ENCODE measurements at places on chromosomes 13 and 19.
A peak's percentile ranks its signal among the peaks of the same experiment; 100 is the strongest.

DNA sequence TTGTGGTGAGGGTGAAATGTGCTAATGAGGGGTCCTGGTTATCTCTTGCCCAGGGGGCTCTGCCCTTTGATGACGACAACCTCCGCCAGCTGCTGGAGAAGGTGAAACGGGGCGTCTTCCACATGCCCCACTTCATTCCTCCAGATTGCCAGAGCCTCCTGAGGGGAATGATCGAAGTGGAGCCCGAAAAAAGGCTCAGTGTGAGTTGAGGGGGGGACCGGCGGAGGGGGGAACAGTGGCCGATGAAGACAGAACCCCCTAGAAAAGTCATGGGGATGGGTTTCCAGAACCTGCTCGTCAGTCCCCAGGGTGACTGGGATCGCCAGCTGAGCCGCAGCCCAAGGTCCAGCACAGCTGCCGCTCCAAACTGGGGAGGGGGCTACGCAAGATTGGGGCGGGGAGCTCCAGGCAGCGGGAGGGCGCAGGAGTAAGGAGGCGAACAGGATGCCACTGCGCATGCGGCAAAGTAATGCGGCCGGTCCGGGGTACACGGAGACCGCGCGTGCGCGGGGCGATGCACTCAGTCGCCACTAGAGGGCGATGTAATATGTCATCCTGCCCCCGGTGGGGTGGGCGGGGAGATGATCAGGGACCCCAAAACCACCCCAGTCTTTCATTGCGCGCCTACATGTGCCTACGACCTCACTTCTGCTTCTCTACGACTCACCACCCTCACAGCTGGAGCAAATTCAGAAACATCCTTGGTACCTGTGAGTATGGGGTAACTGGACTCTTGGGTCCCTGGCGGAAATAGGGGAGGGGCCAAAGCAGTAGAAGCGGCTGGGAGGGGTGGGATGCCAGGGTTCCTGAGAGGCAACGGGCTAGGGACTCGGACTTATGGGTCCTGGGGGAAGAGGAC lies 17.9 kb downstream of the BRSK1 start:
- peak; percentile 89 for DNase-seq
- H3K4me1 ChIP-seq = no peaks in the 10 kb centered on the region
- H3K27me3 ChIP-seq = peaks cover 17% of the 10 kb centered on the region

DNA sequence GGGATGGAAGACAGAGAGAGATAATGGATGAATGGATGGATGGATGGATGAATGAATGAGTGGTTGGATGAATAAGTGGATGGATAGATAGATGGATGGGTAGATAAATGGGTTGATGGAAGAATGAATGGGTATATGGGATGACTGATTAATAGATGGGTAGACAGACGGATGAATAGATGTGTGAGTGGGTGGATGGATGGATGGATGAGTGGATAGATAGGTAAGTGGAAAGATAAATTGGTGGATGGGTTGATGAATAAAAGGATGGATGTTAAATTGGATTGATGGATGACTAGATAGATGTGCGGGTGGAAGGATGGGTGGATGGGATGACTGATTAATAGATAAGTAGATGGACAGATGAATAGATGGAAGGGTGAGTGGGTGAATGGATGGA lies 1.4 kb downstream of the CASP14 start:
- no peaks in the 10 kb centered on the region for H3K36me3 ChIP-seq
- H3K4me1 ChIP-seq = no peaks in the 10 kb centered on the region
- DNase-seq = no peak
- no peak overlapping the region for H3K4me3 ChIP-seq

- no peak overlapping the region for H3K4me3 ChIP-seq
- H3K4me1 ChIP-seq = no peaks in the 10 kb centered on the region
- no peak for DNase-seq
- H3K27ac ChIP-seq = no peak overlapping the region
These were observed 873.0 kb downstream of the OLFM4 start for GRCh38 chr13:53901593-53901992.

- H3K4me3 ChIP-seq = no peak overlapping the region
- H3K27me3 ChIP-seq = peaks cover 3% of the 10 kb centered on the region
- H3K27ac ChIP-seq = no peak overlapping the region
These were observed 35.0 kb downstream of the FLT1 start for GRCh38 chr13:28459911-28460310.

DNA sequence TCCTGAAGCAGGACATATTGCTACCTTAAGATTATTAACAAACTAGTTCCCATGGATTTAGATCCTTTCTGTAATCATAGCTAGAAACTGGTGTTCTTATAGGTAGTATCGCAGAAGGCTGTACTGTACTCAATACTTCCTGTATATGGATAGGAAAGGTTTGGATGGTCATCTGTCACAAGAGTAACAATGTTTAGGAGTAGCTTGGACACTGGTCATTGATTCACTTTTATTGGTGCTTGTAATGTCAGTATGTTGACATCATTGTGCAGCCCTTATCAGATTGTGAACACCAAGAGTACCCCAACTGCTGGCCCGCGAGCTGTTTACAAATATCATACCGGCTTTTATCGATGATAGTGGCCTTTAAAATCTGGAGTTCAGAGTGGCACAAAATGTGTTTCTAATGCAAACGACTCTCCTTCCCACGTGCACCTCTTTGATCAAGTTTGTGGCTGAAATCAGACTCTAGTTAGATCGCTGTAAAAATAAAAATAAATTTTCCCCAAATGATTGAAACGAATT lies 605 bp upstream of the CDK8 start:
- peak overlapping the region; percentile 88 for H3K4me3 ChIP-seq
- peaks cover 20% of the 10 kb centered on the region for H3K4me1 ChIP-seq
- DNase-seq = no peak

DNA sequence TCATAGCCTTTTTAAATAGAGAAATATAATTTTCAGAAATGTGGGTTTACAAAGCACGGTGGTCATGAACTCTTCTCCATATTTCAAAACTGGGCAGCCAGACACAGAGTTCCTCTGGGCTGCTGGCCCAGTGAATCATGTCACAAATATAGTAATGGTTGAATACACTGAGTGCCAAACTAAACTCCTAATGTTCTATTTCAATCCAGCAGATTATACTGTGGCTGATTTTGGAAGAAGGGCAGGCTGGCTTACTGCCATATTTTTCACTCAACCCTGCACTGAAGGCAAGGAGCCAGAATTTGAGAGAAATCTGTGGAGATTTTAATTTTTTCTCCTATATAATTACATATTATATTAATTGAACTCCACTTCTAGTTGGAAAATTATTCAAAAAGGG lies 17.0 kb upstream of the PRR20A start:
- H3K27ac ChIP-seq = no peak overlapping the region
- no peak overlapping the region for H3K4me3 ChIP-seq
- no peaks in the 10 kb centered on the region for H3K4me1 ChIP-seq
- H3K36me3 ChIP-seq = no peaks in the 10 kb centered on the region

GRCh38 chr19:18417250-18418028 lies 1.8 kb upstream of the SSBP4 start:
- H3K4me1 ChIP-seq = peaks cover 80% of the 10 kb centered on the region
- peaks cover 52% of the 10 kb centered on the region for H3K27me3 ChIP-seq
- DNase-seq = no peak
- H3K27ac ChIP-seq = peak overlapping the region; percentile 66

DNA sequence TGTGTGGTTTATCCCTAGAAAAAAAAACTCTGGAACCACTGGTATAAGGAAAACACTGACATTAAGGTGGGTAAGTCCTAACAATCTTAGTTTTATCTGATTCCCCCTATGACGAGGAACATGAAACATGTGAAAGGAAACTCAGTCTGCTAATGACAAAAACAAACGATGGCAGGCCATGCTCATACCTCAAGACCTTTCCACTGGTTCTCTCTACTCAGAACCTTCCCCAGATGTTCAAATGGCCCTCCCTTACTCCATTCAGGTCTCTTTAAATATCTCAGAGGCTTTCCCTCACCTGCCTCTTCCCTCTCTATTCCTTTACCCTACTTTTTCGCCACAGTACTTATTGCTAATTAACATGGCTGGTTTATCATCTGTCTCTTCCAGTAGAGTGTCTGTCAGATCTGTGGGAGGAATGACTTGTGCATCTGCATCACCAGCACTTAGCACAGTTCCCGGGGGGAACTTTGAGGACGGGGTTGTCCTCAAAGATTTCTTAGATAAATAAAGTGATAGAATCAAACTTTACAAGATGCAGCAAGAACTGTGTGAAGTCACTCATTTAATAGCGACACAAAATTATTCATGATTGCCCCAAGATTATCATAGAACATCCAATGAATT lies 1.5 kb downstream of the TUBGCP3 start:
- H3K4me3 ChIP-seq = no peak overlapping the region
- no peak overlapping the region for H3K27ac ChIP-seq
- no peak for DNase-seq
- no peaks in the 10 kb centered on the region for H3K36me3 ChIP-seq
- H3K27me3 ChIP-seq = no peaks in the 10 kb centered on the region

DNA sequence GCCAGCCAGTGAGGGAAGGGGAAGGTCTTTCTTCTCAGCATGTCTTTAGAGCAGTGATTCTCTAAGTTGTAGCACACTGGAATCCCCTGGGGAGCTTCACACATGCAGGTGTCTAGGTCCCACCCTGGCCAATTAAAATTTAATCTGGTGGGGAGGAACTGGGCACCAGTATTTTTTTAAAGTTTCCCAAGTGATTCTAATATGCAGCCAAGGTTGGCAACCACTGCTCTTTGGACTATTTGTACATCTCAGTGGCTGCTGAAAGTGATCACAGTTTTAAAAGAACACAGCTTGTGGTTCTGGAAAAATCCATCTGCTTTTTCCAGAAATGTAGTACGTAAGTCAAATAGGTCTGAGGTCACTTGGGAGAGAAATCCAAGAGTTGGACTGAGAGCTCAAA lies 10.7 kb upstream of the KATNAL1 start:
- H3K36me3 ChIP-seq = no peaks in the 10 kb centered on the region
- H3K4me1 ChIP-seq = peaks cover 3% of the 10 kb centered on the region
- no peaks in the 10 kb centered on the region for H3K27me3 ChIP-seq
- no peak for DNase-seq
- no peak overlapping the region for H3K4me3 ChIP-seq

DNA sequence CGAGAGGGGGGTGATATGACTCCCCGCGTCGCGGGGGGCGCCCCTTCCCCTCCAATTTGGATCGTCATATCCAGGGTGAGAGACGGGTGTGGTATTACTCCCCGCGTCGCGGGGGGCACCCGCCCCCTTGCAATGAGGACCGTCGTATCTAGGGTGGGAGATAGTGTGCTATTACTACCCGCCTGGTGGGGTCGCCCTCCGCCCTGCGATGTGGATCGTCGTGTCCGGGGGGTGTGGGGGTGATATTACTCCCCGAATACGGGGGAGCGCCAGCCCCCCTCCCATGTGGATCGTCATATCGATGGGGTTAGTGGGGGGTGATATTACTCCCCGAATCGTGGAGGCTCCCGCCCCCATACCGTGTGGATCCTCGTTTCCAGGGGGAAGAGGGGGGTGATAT lies 29.2 kb upstream of the RGCC start:
- peaks cover 12% of the 10 kb centered on the region for H3K4me1 ChIP-seq
- H3K27ac ChIP-seq = no peak overlapping the region
- no peaks in the 10 kb centered on the region for H3K36me3 ChIP-seq
- no peak for DNase-seq
- H3K27me3 ChIP-seq = peaks cover 12% of the 10 kb centered on the region

DNA sequence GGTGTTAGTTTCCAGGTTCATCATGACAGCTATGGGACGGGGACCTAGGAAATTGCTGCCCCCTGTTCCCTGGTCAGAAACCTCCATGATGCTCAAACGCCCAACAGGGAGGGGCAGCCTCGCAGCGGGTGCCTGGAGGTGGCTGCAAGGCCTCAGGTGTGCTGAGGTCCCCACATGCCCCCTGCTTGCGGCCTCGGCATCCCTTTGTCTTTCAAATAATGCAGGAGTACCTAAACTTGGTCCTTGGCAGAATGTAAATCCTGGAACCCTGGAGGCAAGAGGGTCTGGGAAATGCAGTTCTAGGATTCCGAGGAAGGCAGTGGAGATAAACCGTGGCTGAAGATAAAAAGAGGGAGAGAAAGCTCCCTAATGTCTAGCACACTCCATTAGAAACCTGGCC lies 52.4 kb downstream of the SKA3 start:
- no peak overlapping the region for H3K4me3 ChIP-seq
- H3K27me3 ChIP-seq = peaks cover 3% of the 10 kb centered on the region
- no peaks in the 10 kb centered on the region for H3K4me1 ChIP-seq
- DNase-seq = no peak
- H3K27ac ChIP-seq = no peak overlapping the region
- H3K36me3 ChIP-seq = no peaks in the 10 kb centered on the region

DNA sequence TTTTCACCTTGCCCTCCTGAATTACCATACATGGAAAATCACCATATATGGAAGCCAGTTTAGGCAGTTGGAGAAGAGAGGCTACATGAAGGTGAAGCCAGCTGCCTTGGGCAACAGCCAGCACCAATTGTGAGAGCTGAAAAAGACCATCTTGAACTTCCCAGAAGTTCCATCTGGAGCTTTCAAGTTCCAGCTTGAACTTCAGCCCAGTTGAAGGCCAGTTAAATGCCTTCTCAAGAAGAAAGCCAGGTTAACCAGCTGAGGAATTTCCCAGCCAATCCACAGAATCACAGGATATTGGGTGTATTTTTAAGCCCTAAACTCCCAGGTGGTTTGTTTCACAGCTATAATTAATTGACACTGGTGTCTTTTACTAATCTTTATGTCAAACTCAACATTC lies 713.6 kb upstream of the MIR17HG start:
- no peaks in the 10 kb centered on the region for H3K27me3 ChIP-seq
- H3K36me3 ChIP-seq = no peaks in the 10 kb centered on the region
- no peak overlapping the region for H3K4me3 ChIP-seq
- H3K27ac ChIP-seq = no peak overlapping the region

DNA sequence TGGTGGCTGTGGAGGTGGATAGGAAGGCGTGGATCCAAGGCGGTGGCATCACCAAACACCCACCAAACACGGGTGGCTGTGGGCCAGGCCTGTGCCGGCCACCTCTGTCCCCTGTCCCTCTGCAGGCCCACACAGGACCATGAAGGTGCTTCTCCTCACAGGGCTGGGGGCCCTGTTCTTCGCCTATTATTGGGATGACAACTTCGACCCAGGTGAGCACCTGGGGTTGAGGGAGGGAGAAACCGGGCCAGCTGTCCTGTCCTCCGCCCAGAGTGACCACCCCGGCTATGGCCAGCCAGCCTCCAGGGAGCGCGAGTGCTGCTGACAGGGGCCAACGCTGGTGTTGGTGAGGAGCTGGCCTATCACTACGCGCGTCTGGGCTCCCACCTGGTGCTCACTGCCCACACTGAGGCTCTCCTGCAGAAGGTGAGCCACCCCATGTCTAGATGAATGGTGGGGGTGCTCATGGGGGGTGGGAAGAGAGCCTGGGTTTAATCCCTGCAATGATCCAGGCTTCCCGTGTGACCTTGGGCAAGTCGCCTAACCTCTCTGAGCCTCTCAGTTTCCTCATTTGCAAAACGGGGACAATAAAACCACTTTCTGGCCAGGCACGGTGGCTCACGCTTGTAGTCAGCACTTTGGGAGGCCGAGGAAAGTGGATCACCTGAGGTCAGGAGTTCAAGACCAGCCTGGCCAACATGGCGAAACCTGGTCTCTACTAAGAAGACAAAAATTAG lies 4.0 kb downstream of the HSD11B1L start:
- DNase-seq = no peak
- H3K27ac ChIP-seq = no peak overlapping the region
- H3K4me3 ChIP-seq = no peak overlapping the region
- H3K27me3 ChIP-seq = no peaks in the 10 kb centered on the region

- no peak overlapping the region for H3K27ac ChIP-seq
- no peak overlapping the region for H3K4me3 ChIP-seq
- H3K4me1 ChIP-seq = no peaks in the 10 kb centered on the region
- no peaks in the 10 kb centered on the region for H3K36me3 ChIP-seq
- no peak for DNase-seq
- no peaks in the 10 kb centered on the region for H3K27me3 ChIP-seq
These were observed 23.0 kb downstream of the GTF2F2 start for GRCh38 chr13:45143346-45143751.
